ENCODE measurements at places on chromosomes 4 and X.

- DNase-seq: no peak
Measured at GRCh38 chr4:15953625-15954024, 9.3 kb downstream of the FGFBP2 start.

GRCh38 chr4:85726555-85726954 is 251.6 kb downstream of the ARHGAP24 start:
- no peak for DNase-seq

DNA sequence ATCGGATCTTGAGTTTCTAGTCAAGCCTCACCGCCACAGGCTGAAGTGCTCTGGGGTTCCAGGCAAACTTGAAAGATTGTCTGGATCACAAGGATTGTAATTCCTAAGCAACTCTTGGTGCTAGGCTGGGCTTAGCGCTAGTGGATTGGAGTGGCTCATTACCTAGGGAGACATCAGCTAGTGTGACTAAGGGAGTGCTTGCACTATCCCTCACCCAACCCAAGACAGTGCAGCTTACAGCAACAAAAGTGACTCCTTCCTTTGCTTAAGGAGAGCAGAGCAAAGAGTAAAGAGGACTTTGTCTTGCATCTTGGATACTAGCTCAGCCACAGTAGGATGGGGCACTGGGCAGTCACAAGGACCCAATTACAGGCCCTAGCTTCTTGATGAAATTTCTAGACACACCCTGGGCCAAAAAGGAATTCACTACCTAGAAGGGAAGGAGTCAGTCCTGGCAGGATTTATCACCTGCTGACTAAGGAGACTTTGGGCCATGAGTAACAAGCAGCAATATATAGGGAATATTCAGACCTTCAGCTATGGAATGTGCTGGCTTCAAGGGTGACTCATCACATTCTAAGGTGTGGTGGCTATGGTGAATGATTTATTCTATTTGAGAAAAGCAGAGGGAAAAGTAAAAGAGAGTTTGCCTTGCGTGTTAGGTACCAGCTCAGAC is 1212.4 kb downstream of the PCDH18 start:
- DNase-seq: peak; percentile 44

DNA sequence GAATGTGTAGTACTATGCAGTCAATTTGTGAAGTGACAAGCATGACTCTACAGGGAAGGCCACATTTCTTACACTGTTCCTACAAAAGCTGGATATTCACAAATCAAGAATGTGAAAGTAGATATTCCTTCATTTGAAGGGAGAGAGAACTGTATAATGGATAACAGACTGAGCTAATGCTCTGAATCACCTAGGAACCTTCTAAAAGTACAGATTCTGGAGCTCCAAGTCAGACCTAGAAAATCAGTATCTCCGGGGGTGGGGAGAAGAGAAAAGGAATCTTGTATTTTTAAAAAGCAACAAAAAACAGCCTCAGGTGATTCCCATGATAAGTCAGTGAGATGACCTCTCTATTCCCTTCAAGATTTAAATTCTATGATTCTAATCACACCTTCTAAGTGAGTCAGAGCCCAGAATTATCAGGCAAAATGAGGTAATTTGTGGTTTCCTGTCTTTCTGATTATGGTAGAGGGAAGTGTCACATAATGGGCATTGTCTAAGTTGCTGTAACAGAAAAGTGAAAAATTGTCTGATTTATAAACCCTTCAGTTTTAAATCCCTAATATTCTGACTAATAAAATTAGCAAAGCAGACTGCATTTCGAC is 80.9 kb downstream of the IL21 start:
- DNase-seq: peak; percentile 34

DNA sequence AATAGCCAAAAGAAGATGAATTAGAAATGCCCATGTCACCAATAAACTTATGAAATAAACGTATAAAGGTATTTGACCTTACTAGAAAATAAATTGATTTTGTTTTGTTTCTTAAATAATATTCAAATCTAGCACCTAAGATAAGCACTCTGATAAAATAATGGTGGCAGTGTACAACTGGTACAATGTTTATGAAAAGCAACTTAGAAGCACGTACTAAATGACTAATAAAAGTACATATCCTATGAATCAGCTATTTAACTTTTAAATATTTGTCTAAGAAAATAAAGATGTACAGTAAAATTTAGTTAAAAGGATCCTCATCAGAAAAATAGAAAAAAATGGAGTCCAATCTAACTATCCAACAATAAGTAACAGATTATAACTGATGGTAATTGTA is 6.7 kb downstream of the MANBA start:
- DNase-seq: peak; percentile 16

DNA sequence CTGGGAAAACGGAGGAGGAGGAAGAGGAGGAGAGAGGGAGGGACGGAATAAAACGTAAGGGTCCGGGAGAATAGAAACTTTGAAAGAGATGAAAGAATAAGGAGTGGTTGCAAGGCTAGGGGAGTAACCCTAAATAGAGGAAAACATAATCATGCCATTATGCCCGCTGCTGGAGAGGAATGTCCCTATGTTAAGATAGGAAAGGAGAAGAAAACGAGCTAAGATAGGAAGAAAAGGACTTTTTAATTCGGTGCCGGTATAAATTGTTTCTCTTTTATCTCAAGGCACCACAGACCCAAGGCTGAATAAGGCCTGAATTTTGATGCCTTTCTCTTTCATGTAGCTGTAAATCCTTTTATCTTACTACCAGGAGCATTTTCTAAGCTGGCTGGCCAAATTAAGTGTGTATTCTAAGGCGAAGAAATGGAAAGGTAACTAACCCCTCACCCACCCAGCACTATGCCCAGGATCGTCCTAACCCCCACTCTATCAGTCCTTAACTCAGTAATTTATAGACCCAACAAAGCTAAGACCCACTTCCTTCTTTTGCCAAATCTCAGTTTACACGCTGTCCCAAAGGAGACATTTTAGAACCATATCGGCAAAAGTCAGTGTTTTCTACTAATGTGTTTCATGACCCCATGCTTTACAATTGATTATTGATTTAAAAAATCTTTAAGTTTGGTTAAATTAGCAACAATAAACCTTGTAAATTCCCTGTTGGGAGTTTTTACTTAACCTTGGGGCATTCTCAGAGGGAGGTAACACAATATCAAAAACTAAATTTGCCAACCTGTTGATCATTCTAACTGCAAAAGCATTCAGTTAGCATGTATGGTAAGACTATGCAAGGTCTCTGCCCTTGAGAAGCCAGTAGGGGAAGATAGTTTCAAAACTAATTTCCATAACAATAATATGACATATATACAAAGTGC is 1.1 kb upstream of the CUL4B start:
- no peak for DNase-seq

DNA sequence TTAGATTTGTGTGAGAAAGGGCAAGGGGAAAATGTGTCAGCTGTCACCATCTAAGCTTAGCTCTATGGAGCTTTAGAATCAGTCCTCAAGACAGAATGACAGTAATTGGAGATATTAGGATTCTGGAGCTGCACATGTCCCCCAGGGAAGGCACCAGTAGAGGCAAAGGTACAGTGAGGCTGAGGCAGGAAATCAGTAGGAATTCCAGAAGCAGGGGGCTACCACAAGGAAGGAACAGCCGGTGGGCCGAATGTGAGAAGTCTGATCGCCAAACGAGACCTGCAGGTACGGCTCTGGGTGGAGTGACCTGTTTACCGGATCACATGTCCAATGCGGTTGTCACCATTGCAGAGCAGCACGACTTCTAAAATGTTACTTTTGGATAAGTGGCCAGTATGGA is 52.6 kb downstream of the RNF150 start:
- DNase-seq: no peak

GRCh38 chr4:4341861-4342650 is 44.8 kb upstream of the NSG1 start:
- no peak for DNase-seq

DNA sequence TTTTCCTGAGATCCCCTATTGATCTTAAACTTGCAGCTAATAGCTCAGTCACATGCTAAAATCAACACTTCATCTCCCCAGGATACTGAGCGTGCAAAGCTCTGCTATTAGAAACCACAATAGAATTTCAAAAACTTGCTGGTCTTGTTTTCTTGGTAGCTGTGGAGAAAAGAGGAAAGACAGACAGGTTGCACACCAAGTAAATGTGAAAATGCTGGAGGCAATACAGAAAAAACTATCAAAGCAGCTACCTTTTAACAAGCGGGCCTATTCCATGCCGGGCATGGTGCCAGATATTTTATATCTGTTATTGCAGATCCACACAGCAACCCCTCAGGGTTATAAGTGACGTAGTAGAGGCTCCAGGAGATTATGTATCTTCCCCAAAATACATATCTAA is 171.9 kb downstream of the DCTD start:
- no peak for DNase-seq

DNA sequence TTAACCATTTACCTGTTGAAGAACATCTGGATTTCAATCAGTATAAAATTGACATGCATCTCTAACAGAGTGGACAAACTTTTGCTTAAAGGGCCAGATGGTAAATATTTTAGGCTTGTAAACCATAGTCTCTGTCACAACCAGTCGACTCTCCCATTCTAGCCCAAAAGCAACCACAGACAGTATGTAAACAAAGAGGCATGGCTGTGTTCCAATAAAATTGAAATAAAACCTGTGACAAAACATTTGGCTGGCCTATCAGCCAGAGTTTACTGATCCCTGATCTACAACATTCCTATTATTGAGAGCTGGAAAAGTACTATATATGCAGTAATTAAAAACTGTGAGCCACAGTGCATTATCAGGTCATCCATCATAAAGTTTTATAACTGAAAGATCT is 3.2 kb downstream of the CENPC start:
- DNase-seq: peak; percentile 10

- DNase-seq: peak; percentile 10
Measured at GRCh38 chrX:70292788-70293187, 2.9 kb downstream of the KIF4A start.

DNA sequence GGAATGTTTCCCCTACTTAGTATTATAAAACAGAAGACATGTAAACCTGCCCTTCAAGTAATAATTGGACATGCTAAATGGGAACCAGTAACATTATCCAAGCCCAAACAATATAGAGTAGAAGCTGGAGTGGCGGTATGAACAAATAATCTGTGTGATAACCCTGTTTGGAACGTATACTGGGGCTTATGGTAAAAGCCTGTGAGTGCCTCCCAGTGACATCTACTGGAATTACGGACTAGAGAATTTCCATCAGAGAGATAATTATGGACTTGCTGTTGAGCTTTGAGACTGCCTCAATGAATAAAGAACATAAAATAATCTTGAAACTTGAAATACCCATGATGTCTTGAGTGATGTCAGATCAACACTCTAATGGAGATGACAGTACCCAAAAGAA is 406.3 kb upstream of the GRIA3 start:
- peak; percentile 2 for DNase-seq

GRCh38 chrX:26295425-26295824 is 79.5 kb downstream of the MAGEB5 start:
- peak; percentile 15 for DNase-seq

DNA sequence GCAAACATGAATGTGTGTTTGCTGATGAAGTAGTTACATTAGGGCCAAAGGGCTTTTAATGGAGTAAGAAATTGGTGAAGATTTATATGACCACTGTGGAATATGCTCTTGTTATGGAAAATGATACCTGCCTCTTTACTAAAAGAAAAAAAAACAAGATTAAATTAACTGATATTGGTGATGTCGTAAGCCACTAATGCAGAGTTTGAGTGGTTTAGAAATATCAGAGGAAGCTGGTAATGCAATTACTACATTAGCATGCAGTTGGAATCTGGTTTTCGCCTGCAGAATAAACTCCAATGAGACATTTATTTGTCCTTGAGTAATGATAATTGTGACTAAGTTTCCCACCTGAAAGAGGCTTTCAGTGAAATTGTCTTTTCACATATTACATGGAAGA is 597.9 kb downstream of the GALNTL6 start:
- no peak for DNase-seq

GRCh38 chrX:132877954-132878536 is 80.4 kb downstream of the HS6ST2 start:
- DNase-seq: no peak

GRCh38 chr4:86542319-86543027 is 51.6 kb upstream of the PTPN13 start:
- DNase-seq: no peak

- DNase-seq: no peak
Measured at GRCh38 chr4:46924789-46925529, 15.9 kb upstream of the COX7B2 start.

DNA sequence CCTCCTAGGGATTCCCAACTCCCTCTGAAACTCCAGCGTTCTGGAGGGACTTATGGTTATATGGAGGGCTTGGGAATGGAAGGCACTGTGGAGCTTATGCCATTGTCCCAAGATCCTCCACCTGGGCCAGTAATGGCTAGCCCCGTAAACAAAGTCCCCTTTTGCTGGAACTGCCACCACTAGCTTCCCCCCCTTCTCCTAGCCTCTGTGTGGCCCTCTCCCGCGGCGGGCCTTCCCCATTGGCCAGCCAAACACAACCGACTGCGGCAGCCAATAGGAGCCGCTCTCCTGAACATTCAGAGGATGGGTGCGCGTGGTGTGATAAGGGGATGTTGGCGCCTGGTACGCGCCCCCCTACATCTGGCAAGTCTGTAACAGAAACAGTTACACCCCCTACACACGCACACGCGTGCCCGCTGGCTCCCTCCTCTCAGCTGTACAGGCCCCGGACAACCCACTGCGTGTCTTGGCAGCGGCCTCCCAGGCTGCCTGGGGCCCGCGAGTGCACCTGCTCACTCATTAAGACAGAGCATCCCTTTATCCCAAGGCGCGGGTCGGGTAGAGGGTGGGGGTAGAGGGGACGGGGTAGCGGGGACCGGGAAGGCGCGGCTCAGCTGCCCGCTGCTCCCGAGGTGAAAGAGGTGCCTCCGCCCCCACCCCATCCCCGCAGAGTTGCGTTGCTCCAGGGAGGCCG is 863 bp upstream of the RAB33A start:
- peak; percentile 38 for DNase-seq

GRCh38 chr4:186695392-186695791 is 28.3 kb downstream of the FAT1 start:
- no peak for DNase-seq

- no peak for DNase-seq
Measured at GRCh38 chrX:37912777-37913176, 65.4 kb upstream of the DYNLT3 start.

DNA sequence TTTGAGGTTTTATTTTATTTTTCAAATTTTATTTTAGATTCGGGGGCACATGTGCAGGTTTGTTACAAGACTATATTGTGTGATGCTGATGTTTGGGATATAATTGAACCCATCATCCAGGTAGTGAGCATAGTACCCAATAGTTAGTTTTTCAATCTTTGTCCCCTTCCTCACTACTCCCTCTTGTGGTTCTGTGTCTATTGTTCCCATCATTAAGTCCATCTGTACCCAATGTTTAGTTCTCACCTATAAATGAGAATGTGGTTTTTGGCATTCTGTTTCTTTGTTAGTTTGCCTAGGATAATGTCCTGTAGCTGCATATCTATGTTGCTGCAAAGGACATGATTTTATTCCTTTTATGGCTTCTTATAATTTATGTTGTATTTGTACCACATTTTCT is 767.2 kb upstream of the ADGRL3 start:
- no peak for DNase-seq
